ENCODE measurements at places on chromosomes 2 and 18.

DNA sequence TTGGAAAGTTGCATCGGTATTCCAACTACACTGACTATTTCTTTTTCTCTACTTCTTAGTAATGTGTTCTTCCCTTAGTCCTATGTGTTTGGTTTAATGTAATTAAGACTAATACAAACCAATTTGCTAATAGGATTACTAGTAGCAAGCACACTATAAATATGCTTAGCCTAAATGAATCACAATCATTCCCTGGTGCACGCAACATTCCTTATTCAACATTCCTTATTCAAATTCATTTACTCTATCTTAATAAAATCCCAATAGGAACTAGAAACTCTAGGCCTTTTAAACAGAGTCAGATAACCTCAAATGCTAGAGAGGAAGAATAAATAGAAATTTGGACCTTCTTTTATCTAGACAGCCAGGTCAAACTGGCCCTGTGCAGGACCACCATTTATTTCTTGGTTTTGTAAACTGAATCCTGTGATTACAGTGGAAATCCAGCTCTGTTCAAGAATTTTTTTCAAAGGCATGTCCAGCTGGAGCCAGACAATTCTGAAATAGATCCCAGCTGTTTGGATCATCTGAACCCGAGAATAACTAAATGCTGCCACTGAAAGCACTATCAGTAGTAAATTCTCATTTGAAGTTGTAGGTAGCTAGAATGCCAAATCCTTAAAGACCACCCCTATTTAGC, 103.1 kb downstream of the PPP1R1C start:
- DNase-seq = no peak

DNA sequence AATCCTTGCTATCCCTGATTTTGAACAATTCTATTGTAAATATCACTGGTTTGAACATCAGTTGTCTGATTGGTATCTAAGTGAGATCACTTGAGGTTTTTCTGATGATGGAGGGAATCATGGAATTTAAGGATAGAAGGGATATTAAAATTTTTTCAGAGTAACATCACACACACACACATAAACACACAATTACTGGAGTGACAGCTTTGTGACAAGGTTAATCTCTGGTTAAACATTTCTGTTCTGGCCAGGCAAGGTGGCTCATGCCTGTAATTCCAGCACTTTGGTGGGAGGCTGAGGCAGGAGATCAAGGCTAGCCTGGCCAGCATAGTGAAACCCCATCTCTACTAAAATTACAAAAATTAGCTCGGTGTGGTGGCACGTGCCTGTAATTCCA, 85.3 kb downstream of the SOCS6 start:
- no peak for DNase-seq

DNA sequence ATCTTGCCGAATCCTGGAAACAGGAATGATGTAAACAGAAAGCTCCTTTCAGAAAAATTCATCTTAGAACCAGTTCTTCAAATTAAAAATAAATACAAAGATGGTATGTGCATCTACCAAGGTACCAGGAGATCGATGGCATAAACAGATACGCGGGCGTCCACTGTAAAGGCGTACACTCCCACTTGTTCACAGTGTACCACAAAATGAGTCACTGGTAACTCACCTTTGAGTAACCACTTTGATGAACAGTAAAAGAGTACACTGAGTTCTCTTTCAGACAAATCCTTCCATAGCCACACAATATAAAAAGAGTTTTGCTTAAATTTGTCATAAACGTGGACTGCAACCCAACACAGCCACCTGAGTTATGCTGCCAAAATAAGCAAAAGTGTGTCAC, 128.3 kb downstream of the DNER start:
- DNase-seq = no peak

DNA sequence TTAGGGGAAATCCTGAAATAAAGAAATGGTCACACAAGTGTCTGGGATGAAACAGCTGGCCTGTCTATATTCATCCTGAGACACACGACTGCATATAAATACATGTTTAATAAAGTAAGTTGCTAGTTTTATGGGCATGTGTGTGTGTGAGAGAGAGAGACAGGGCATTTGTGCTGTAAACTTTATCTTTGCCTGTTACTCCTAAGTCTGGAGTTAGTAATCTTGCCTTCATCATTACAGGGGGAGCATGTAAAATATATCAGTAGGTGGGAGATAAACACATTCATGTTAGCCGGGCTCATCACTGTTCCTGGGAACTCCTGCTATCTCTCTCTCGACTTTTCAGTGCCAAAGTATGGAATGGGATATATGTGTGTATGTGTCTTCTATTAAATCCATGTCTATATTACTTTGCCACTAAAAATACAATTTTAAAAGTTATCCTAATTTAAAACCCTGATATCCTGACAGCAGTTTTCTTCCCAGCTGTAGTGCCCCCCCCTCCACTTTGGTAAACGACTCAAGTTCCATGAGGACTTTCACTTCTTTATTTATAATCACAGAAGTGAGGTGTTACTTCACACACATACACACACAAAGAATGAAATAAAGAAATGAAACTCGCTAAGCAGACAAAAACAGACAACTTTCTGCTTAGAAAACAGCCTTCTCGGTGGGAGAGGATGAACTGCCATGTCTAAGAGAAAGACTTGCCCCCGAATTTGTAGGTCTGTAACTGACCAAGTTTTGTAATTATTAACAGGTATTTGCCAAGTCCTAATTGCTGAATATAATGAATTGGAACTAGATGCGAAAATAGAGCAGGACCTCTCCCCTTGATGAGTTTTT, 947 bp downstream of the ZEB2 start:
- no peak for DNase-seq

GRCh38 chr2:230668184-230668938, 44.3 kb upstream of the CAB39 start:
- no peak for DNase-seq

Data from esophagus squamous epithelium (tissue), 5 donors.